Stimulated activated CD8-positive, alpha-beta memory T cell treated with anti-CD3 and anti-CD28 coated beads, Interleukin-7, amount 100 ng/mL, for 4 hours (primary cell): ENCODE measurements at places on chromosomes 7 and 10.

DNA sequence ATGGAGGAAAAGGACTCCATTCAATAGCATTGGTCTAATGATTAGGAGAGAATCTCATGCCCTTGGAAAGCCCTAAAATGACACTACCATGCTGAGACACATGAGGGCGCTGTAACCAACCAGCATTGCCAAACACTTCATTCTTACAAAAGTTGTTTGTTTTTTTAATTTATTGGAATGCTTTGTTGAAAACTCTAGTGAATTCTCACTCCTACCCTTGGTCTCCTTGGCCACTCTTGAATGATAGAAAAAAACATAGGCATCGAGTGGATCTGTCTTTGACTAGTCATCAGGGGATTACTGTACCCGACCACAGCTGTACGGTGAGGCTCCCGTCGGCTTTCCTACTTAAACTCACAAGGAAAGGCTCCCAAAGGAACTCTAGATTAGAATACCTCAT is 29.3 kb upstream of the ADD3 start:
- DNase-seq: peak; percentile 48

DNA sequence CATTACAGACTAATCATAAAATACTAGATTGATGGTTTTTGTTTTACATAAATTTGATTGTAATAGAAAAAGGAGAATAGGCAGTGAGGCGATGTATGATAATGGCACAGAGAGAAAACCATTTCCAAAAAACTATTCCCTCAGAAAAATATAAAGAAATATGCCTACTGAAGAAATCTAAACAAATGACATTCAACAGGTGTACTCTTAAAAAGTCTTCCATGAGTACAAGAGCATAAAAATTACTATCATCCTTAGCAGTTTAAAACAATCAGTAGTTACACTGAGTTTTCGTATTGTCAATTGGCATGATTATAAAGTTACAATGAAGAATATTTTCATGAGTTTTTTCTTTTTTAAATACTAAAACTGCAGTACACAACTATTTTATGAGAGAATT is 75.0 kb downstream of the ARHGAP12 start:
- no peak for DNase-seq

DNA sequence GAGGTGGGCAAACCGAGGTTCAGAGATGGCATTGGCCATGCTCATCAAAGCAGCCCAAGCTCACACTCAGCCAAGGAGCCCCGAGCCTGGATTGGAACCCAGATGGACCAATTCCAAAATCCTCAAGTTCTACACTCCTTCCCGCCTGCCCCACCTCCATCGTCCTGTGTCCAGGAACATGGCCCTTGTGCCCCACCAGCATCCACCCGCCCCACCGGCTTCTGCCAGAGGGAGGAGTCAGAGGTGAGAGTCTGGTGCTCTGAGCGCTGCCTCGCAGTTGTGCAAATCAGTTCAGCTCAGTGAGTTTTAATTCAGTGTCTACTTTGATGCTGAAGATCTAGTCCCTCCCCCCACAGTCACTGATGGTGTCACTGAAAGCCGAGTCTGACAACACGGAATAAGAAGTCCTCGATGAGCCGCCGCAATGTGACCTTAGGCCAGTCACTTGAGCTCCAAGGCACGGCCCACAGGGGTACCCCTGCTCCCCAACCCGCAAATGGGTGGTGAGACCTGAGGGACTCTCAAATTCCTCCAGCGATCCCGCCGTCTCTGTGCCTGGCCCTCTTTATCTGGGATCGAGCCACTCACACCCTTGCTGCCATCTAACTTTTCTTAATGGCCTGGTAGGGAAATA is 26.3 kb downstream of the PRKAG2 start:
- no peak for DNase-seq

DNA sequence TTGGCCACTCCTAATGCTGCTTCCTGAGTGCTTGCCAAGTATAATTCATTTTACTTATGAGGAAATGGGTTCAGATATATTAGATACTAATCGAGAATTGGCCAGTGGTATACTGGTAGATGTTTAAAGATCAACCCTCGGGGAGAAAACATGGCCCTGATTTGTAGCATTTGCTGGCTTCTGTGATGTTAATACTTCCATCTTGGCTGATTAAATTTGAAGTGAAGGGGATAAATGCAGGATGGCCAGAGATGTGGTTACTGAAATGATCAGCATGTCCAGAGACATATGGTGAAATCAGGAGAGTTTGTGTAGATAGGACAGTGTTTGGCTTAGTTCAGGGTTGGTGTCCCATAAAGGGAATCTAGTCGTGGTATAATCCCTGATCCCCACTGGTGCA is 11.2 kb downstream of the UBE2D4 start:
- no peak for DNase-seq

GRCh38 chr10:69939061-69939460 is 113.6 kb upstream of the MACROH2A2 start:
- no peak for DNase-seq

DNA sequence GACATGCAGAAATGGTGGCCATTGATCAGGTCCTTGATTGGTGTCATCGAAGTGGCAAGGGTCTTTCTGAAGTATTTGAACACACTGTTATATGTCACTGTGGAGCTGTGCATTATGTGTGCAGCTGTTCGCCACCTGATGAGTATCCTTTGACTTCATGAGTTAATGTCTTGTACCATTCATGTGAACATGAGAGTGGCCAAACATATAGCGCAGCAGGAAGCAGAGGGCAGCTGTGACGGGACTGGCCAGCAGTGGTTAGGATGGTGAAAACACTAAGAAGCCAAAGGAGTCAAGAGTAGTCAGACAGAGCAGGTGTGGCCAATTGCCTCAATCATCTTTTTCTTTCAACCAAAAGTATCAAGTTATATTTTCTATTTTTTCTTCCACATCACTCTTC is 167.4 kb downstream of the IMMP2L start:
- no peak for DNase-seq

GRCh38 chr10:48683868-48684267 is 805 bp upstream of the WDFY4 start:
- DNase-seq: no peak

DNA sequence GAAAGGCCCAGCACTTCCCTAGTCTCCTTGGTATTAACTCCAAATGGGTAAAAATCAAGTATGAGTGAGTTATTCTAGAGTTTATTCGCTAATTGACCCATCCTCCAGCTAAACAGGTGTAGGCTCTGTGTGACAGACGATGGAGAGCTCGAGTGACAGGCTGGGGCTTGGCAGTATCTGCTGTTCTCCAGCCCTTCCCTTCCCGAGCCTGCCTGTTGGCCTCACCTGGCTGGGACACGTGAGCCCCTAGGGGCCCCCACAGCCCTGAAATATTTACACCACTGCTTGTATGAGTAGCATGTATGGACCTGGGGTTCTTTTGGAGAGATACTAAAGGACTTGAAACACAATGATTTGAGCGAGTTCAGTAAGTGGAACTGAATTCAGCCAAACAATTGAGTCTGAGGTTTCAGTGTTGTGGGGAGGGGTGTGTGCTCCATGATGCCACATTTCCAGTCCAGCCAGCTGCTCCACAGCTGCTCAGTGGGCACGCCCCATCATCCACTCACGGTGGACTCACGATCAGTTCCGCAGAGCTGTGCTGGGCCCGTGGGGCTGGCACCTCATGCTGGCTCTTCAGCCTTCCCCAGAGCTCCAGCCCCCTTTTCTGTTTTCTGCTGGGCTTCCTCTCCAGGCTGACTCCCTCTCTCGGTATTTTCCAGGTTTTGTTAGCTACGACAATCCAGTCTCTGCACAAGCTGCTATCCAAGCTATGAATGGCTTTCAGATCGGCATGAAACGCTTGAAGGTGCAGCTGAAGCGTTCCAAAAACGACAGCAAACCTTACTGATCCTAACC is 283.0 kb downstream of the USP6NL start:
- DNase-seq: no peak

- no peak for DNase-seq
Measured at GRCh38 chr7:141960687-141961422, 12.7 kb downstream of the TAS2R38 start.

GRCh38 chr10:74439213-74439612 is 288.2 kb downstream of the ADK start:
- no peak for DNase-seq

DNA sequence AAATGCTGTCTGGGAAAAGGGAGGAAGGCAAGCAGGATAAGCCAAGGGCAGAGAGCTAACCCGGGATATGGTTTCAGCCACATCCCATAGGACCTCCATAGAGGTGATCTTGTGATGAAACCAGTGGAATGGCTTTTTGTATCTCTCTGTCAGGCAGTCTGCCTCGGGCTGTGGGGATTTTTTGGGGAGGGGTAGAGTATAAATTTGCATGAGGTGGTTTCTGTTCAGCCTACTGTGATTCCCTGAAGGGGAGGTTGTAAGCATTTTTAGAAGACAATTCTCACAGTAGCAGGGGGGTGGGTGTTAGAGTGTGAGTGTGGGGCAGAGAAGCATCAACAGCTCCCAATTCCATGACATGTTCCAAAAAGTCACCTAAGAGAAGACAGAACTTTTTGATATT is 11.8 kb downstream of the OR9A2 start:
- DNase-seq: no peak
